Neuronal stem cell (in vitro differentiated cells): ENCODE measurements at places on chromosomes 7 and 10.

DNA sequence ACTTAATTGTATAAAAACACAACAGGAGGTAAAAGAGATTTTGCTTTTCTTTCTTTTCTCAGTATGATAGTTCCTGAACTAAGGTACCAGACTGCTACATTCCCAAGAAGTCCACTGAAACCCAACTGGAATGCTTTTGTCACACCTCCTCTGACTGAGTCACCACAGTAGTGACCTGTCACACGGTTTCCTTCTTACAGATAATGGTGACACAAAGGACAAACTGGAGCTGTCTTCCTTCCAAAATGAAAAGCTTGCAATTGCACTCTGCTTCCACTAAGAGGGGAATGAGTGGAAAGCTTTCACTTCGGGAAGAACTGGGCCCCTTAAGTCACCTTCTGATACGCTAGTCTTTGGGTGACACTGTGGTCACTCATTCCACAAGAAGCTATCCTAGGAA, 122.2 kb downstream of the KMT2E start:
- DNase-seq, result no peak

DNA sequence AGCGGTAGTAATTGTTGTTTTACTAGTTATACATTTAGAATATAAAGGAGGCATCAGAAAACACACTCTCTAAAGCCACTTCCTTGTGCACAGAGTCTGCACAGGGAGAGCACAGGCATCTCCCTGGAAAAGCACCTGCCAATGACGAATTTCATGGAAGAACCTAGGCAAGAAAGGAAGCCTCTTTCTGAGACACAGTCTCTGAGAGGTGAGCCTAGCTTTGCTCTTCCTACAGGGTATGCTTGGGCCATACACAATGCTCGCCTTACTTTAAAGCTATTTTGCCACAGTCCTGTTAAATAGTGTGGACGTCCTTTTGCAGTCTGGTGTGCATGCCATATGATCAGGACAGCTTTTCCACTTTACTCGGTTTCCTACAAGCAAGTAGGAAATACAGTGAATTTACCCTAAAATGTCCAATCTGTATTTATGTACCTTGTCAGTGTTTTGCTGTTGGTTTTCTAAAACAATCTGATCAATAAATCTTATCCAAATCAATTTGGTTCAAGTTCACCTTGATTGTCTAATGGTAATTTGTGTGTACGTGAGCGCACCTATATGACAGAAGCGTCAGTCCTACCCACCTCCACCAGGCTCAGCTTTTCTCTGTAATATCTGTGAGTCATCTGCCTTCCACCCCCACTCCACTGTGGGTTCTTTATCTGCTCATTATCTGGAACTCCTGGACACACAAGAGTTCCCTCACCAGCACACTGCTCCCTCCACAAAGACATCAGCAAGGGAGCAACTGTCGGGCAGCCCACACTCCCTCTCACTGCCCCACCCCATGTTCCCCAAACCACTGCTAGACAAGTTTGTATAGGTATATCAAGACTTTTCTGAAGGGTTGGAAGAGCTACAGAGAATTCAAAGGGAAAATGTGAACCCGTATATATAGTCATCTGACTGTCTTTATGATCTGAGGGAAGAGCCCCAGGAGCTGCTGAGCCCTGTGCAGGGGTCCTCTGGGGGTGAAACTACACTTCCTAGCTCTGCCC, 65.2 kb downstream of the KLHDC10 start:
- DNase-seq, result no peak

DNA sequence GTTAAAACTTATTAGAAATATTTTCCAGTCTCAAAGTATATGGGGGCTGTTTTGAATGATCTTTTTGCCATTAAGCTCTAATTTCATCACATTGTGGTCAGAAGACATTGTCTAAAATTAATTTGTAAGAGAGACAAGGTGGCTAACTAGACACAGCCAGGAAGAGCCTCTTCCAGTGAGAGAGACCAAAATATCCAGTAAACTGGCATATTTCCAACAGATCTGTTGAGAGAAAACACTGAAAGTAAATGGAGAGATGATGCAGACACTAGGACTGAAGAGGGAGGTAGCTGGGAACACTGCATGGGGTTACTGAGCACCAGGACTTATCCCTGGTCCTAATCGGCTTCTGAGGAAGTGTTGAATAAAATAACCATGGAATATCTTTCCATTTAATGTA, 101.5 kb upstream of the TAS2R16 start:
- DNase-seq, result no peak

DNA sequence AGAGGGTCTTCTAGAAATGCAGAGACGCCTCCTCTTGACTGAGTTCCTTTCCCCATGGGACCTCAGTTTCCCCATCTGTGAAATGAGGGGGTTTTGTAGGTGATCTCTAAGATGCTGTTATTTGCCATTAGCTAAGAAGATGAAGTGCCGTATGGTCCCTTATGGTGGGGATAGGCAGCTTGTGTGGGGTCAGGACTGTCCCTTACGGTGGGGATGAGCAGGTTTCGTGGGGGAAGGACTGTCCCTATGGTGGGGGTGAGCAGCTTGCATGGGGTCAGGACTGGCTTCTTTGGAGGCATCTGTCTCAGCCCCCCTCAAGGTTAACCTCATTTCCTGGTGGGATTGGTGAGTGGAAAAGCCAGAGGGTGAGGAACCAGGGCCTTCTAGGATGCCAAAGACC, 148.3 kb upstream of the GPR26 start:
- no peak for DNase-seq

GRCh38 chr10:132509506-132510173, 27.9 kb upstream of the INPP5A start:
- DNase-seq, result no peak

DNA sequence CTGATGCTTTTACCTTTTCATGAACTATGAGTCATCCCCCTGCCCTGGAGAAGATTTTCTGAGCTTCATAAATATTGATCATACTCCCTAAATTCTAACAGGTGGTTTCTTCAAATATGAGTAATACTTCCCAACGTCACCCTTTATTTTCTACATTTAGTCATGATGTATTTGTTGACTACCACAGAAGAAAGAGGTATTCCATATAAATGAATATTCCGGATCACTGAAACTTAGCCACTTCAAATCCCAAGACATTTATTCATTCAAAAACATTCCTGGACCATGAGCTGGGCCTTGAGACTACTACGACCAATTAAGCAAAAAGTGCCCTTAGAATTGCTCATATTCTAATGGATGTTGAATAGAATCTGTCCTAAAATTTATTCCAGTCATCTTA, 395.8 kb upstream of the NPVF start:
- DNase-seq, result no peak
